CD4-positive, alpha-beta memory T cell (primary cell): ENCODE measurements at places on chromosomes 7 and 10.

- H3K27ac ChIP-seq: peak overlapping the region; percentile 85
- peak overlapping the region; percentile 95 for H3K4me3 ChIP-seq
- peaks cover 16% of the 10 kb centered on the region for H3K36me3 ChIP-seq
- DNase-seq: no peak
Observed at GRCh38 chr10:101816376-101816775, 1.9 kb downstream of the OGA start.

DNA sequence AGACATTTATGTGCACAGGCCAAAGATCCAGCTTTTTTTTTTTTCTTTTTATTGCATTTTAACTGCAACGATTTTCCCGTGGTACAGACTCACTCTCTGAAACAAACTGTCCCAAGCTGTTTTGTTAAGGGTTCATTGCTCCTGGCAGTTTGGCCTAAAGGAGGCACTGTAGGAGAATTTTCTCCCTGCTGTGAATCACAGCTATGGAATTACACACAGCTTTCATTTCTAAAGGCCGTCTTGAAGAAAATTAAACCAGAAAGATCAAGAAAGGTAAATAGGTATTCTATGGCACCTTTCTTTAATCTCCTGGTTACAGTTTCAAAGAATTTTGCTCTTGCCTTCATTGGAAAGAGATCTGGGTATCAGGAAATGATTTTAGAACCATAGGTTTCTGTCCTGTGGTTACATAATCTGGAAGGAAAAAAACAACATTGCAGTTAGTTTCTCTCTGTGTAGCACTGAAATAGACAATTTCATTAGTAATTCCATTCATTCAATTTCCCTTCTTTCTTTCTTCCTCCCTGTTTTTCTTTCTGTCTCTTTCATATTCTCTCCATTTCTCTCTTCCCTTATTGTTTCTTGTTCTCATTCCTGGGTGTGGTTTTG lies 51.2 kb downstream of the PDK4 start:
- H3K27ac ChIP-seq: no peak overlapping the region
- no peaks in the 10 kb centered on the region for H3K36me3 ChIP-seq
- H3K4me3 ChIP-seq: no peak overlapping the region
- H3K27me3 ChIP-seq: no peaks in the 10 kb centered on the region

DNA sequence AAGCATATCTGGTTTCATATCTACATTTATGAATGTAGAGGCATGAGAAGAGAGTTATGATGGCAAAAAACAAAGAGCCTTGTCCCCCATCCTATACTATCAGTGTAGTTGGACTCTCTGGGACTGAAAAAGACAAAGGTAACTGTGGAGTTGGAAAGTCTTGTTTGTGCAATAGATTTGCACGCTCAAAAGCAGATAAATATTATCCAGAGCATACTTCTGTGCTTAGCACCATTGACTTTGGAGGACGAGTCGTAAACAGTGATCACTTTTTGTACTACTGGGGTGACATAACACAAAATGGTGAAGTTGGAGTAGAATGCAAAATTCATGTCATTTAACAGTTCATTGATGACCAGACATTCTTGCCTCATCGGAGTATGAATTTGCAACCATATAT lies 85.2 kb upstream of the EGFR start:
- no peak for DNase-seq
- H3K27me3 ChIP-seq: no peaks in the 10 kb centered on the region
- H3K4me3 ChIP-seq: no peak overlapping the region
- H3K27ac ChIP-seq: no peak overlapping the region
- no peaks in the 10 kb centered on the region for H3K4me1 ChIP-seq
- no peaks in the 10 kb centered on the region for H3K36me3 ChIP-seq

- no peaks in the 10 kb centered on the region for H3K36me3 ChIP-seq
- H3K27me3 ChIP-seq: no peaks in the 10 kb centered on the region
- H3K4me1 ChIP-seq: no peaks in the 10 kb centered on the region
- DNase-seq: no peak
- H3K27ac ChIP-seq: no peak overlapping the region
- H3K4me3 ChIP-seq: no peak overlapping the region
Observed at GRCh38 chr7:2968616-2969397, 74.9 kb downstream of the CARD11 start.

DNA sequence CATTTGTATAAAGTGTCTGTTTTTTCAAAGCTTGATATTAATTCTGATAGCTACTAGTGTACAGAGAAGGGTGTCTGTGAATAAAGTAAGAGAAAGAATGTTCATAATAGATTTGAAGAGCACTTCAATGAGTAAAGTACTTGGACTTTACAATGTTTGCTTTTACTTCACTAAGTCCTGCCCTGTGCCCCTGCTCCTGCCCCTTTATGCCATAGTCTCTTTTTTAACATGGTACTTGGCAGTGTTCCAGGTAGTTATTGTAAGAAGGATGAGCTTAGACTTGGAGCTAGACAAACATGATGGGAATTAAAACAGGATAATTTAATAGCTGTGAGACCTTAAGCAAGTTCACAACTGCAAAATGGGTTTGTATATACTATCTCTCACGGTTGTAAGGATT lies 41.0 kb downstream of the ZEB1 start:
- no peaks in the 10 kb centered on the region for H3K27me3 ChIP-seq
- H3K27ac ChIP-seq: no peak overlapping the region
- no peaks in the 10 kb centered on the region for H3K36me3 ChIP-seq
- no peak for DNase-seq

DNA sequence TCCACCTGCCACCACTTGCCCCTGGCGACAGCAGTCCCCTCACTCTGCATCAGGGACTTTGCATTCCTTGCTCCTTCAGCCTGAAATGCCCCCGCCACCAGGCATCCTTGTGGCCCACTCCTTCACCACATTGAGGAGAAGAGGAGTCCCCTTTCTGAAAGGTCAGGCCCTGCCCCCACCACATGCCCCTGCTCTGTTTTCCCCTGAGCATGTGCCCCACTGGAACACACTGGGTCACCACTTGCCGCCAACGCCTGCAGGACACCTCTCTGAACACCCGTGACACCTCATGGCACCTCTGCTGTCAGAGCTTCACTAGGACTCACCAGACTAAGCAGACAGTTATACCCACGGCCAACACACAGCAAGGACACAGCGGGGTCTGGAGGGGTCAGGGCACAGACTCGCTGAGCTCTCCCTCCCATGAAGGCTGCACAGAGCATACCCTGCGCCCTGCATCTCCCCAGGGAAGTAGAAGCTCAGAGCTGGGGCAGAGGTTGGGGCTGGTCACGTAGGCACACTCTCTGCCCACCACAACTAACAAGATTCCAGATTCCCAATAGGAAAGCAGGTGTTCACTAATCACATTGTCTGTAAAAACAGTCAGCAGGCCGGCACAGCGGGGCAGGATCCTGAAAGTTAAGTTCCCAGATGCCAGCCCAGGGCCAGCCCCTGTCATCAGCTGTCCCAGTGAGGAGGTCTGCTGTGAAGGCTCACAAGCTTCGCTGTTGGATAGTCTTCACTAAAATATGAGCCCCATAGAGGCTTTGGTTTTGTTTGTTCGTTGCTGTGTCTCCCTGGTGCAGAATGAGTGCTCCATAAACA lies 5.8 kb upstream of the AOC1 start:
- H3K4me1 ChIP-seq: no peaks in the 10 kb centered on the region
- H3K36me3 ChIP-seq: no peaks in the 10 kb centered on the region
- H3K4me3 ChIP-seq: no peak overlapping the region
- no peaks in the 10 kb centered on the region for H3K27me3 ChIP-seq

DNA sequence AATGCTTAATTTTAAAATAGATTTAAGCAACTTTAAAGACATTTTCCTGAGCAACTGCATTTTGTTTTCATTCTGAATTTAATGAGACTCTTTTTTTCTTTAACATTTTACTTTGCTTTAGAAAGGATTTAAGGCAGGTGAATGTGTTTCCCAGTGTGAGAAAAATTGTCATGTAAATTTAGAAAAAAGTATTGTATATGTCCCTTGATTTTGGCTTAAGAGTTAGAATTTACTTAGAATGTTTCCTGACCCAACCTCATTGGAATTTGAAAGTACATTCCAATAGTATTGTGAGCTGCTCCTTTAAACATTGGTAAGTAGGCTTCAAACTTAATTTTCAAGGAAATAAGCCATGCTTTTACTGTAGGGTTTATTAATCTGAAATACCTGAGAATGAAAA lies 110.2 kb downstream of the PTEN start:
- no peaks in the 10 kb centered on the region for H3K27me3 ChIP-seq
- no peaks in the 10 kb centered on the region for H3K4me1 ChIP-seq
- no peak overlapping the region for H3K4me3 ChIP-seq

DNA sequence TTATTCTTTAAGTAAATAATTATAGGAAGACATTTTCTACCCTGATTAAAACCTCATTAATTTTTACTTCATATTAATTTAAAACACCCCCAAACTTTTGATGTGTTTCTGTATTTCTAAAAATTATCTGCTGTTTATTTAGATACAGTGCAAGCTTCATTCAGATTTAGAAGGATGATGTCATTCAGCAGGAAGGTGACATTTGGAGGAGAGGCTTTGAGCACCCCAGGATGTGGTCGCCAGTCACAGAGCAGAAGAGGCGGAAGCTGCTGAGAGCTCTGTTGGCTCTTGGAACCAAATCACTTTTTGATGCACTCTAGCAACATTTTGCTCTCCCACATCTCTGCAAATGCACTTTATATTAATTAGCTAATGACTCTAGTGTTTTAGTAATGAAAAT lies 233.9 kb upstream of the CACNA2D1 start:
- peak; percentile 24 for DNase-seq
- H3K4me3 ChIP-seq: no peak overlapping the region
- H3K27ac ChIP-seq: no peak overlapping the region
- no peaks in the 10 kb centered on the region for H3K36me3 ChIP-seq

DNA sequence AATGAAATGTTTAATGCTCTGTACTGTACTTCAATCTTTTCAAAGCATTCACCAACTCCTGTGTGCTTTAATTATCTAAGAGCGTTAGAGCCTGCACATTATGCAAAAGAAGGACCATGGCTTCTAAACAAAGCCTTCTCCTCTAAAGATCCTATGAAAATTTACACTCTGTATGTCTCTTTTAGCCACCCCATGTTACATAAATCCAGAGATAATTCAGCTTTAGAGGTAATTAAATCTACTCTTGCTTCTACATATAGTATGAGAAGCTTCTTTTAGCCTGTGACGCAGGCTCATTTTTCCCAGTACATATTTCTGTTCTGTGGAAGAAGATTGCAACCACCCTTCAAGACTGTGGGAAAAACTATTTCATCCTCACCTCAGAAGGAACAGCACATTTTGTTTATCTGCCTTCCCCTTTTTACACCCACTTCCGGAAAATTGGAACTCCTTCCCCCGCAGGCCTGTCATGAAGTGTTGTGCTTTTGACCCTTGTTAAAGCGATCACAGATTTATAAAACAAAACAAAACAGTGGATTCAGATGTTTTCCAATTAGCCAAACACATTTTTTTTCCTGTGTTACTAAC lies 8.1 kb upstream of the TAS2R16 start:
- H3K36me3 ChIP-seq: no peaks in the 10 kb centered on the region
- H3K4me1 ChIP-seq: no peaks in the 10 kb centered on the region
- H3K4me3 ChIP-seq: no peak overlapping the region
- no peak for DNase-seq

- H3K27me3 ChIP-seq: no peaks in the 10 kb centered on the region
- H3K4me1 ChIP-seq: no peaks in the 10 kb centered on the region
- no peak overlapping the region for H3K4me3 ChIP-seq
- no peak overlapping the region for H3K27ac ChIP-seq
Observed at GRCh38 chr7:157292770-157293412, 43.9 kb upstream of the DNAJB6 start.

GRCh38 chr7:18941207-18941606 lies 176.2 kb downstream of the TWIST1 start:
- H3K4me1 ChIP-seq: no peaks in the 10 kb centered on the region
- no peak overlapping the region for H3K27ac ChIP-seq
- H3K36me3 ChIP-seq: no peaks in the 10 kb centered on the region
- no peak for DNase-seq

- peaks cover 9% of the 10 kb centered on the region for H3K27me3 ChIP-seq
- no peak overlapping the region for H3K27ac ChIP-seq
- no peak for DNase-seq
- H3K36me3 ChIP-seq: no peaks in the 10 kb centered on the region
- no peak overlapping the region for H3K4me3 ChIP-seq
Observed at GRCh38 chr7:122300956-122301833, 3.4 kb downstream of the FEZF1 start.

DNA sequence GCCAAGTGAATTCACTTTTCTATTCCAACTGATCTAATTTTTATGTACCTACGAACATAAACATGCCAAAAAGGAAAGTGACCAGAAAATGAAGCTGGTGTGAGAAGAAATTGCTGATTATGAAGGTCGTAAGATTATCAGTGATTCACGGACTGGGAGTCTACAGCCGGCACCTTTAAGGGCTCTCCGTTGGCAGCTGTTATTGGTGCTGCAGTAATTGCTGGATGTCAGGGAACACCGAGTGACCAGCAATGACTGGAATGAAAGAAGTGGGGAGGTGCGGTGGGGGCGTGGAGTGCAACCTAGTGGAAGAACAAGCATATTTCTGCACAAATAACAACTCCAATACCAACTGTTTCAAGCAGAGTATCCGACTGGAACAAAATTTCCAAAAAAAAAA lies 109.8 kb upstream of the TARP start:
- H3K27ac ChIP-seq: no peak overlapping the region
- H3K4me3 ChIP-seq: no peak overlapping the region
- no peaks in the 10 kb centered on the region for H3K27me3 ChIP-seq
- no peaks in the 10 kb centered on the region for H3K36me3 ChIP-seq
- H3K4me1 ChIP-seq: no peaks in the 10 kb centered on the region
- no peak for DNase-seq

DNA sequence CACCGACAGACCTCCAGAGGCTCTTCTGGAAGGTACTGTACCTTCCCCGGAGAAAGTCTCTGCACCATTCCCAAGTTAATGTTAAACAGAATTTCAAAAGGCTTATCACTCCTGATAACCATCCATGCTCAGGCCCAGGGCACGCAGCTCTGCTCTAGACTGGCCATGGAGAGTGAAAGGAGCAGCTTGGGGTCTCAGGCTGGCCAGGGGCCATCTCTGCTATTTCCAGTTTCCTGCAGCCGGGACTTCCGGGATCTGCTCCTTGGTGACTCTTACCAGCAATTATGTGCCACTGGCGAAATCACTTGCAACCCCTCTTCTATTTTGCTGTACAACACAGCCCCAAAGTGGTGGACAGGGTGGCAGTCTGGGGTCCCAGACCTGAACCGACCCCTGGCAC lies 6.0 kb downstream of the CLDN15 start:
- no peak for DNase-seq
- peaks cover 3% of the 10 kb centered on the region for H3K36me3 ChIP-seq
- H3K27ac ChIP-seq: no peak overlapping the region
- H3K27me3 ChIP-seq: no peaks in the 10 kb centered on the region
- H3K4me1 ChIP-seq: no peaks in the 10 kb centered on the region

- no peaks in the 10 kb centered on the region for H3K36me3 ChIP-seq
- no peaks in the 10 kb centered on the region for H3K4me1 ChIP-seq
- H3K4me3 ChIP-seq: no peak overlapping the region
- H3K27ac ChIP-seq: no peak overlapping the region
Observed at GRCh38 chr7:99699946-99700345, 20.1 kb upstream of the CYP3A5 start.

- no peak for DNase-seq
- no peaks in the 10 kb centered on the region for H3K27me3 ChIP-seq
- H3K27ac ChIP-seq: no peak overlapping the region
- peaks cover 4% of the 10 kb centered on the region for H3K4me1 ChIP-seq
- H3K36me3 ChIP-seq: peaks cover under 1% of the 10 kb centered on the region
Observed at GRCh38 chr7:127882313-127882920, 148.8 kb downstream of the LRRC4 start.

- H3K27me3 ChIP-seq: no peaks in the 10 kb centered on the region
- no peak for DNase-seq
- peaks cover 38% of the 10 kb centered on the region for H3K4me1 ChIP-seq
- H3K36me3 ChIP-seq: no peaks in the 10 kb centered on the region
Observed at GRCh38 chr7:142511801-142512200, 237.5 kb upstream of the PRSS1 start.

GRCh38 chr10:81847675-81848074 lies 27.3 kb upstream of the NRG3 start:
- no peak overlapping the region for H3K4me3 ChIP-seq
- no peaks in the 10 kb centered on the region for H3K27me3 ChIP-seq
- no peaks in the 10 kb centered on the region for H3K4me1 ChIP-seq
- DNase-seq: no peak
